ENCODE measurements at places on chromosomes 11 and 22. TPM values are rescaled to one million over a fixed set of nuclear protein-coding genes. Genes with fewer than 3 reads are reported as not detected.

Gene TBX10
- not detected for total RNA-seq

Gene THY1
- 13.7 TPM for total RNA-seq

Gene RFPL3
- not detected for total RNA-seq

Gene P2RX6
- 0.46 TPM for total RNA-seq

Gene CCDC188
- total RNA-seq: not detected

Gene LARGE1
- 2.5 TPM for total RNA-seq

Gene KCNQ1OT1
- 1.3 TPM for total RNA-seq

Gene TMPRSS6
- not detected for total RNA-seq

Gene FOLH1
- total RNA-seq: 0.98 TPM

GRCh38 chr11:130891326-130891725 lies 25.0 kb downstream of the SNX19 start:
- DNase-seq: no peak

- DNase-seq: no peak
These were observed 16.1 kb upstream of the TBX1 start for GRCh38 chr22:19744350-19745006.

GRCh38 chr11:94786264-94787126 lies 18.3 kb downstream of the AMOTL1 start:
- no peak for DNase-seq

DNA sequence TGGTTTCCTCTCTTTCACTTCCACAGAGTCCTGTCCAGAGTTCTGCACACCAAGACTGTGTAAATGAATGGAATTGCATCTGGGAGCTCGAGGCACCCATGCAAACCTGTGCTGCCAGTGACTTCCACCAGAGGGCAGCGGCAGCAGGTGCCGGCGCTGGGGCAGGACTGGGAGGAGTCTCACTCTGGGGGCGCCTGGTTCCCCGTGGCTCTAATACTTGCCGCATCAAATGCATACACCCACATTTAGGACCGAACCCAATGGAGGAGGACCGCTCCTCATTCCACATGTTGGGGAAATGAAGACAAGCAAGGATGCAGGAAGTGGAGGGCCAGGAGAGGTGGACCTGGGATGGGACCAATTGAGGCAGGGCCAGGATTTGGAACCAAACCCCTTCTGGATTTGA lies 1.1 kb upstream of the CD6 start:
- DNase-seq: peak; percentile 25

- DNase-seq: no peak
These were observed 918 bp upstream of the CAPN5 start for GRCh38 chr11:77065878-77066228.

DNA sequence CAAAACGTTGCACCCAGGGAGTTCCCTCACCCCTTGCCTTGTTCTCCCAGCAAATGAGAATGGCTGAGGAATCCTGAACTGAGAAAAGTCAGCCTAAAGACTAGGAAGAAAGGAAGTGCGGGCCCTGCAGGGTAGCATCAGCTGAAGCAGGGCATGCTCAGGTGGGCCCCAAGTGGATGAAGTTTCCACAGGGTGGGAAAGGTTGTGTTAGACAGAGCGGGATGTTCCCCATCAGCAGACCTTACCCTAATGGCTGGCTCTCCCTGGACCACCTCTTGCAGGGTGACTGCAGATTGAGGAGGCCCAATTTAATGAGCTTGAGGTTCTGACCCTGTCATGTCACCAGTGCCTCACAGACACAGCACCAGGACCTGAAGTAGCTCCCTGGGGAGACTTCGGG lies 81.5 kb upstream of the MYOD1 start:
- no peak for DNase-seq

DNA sequence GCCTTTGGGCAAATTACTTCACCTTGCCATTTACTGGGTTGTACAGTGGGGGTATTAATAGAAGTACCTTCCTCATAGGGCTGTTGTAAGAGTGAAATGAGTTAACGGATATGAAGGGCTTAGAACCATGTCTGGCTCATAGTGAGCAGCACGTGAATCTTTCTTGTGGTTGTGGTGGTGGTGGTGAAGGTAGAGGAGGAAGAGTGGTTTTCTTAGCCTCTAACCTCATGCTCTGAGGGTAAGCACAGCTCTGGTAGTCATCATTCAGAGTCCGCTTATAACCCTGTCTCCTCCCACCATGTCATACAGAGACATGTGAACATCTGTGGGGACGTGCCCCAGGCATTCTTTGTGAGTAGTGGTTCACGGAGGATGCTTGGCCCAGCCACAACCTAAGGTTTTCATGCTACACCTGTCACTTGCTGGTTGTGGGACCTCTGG lies 43.6 kb downstream of the TEAD1 start:
- DNase-seq: no peak

DNA sequence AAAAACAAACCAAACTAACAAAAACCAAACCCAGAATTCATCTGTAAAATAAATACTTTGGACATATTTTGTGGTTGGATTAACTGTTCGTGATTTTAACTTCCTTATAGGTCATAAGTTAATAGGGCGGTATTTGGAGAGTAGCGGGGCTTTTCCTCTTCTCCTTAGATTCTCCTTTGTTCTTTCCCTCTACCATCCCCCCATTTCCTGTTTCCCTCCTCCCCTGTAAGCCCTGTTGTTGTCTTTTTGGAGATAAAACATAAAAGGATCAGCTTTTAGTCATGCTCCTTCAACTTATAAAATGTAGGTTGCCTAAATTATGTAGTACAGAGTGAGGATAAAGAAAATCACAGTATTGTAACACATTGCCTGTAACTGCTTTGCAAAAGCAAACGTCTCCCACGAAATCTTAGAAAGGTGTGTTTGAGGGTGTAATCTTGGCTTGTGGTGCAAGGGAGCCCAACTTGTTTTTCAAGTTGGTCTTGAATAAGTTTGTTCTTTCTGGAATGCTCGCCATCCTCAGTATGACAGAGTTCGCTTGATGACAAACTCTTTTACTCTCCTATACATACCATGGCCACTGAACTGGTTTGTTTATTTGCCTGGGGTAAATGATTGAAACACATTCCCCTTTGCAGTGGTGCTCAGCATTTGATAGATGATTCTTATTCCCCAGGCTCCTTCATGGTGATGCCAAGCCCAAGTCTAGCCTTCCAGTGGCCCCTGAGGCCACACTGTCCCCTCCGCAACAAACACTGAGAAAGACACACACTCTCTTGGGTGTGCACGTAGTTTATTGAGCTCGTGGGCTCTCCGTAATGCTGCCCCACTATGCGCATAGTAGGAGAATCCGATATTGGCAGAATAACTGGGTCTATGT lies 49.4 kb downstream of the TEAD1 start:
- no peak for DNase-seq

DNA sequence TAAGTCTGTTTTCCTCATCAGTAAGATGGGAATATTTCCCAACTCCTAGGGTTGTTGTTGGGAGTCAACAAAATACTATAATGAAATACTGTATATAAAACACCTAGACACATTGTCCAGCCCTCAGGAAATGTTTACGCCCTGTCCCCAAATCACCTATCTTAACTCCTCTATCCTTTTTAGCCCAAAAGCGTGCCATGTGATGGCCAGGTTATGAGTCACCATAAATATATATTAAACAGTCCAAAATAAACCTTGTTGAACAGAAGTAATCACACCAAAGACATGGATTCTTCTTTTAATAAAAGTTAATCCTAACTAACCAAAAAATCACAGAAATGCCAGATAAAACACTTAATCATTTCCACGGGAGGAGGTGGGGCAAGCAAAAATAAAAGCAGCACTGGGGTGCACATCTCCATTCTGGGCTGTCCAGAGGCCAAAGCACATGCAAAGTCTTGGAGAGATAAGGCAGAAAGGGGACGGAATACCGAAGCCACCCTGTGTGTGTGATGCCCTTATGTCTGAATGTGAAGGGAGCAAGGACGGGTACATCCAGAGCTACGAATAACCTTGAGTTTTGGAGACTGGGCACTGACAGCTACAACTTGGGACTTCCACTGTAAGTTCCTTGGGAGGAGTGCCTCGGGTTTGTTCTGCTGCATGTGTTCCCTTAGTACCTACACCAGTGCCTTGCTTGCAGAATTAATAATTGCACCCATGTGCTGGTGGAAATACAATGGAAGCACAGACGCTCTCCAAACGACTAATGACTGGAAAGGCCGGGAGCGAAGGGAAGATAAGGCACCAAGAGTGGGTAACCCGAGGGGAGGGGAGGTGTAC lies 1.1 kb downstream of the OSBP start:
- DNase-seq: no peak

- DNase-seq: no peak
These were observed 6.9 kb downstream of the C11orf68 start for GRCh38 chr11:65911682-65912568.
